ENCODE measurements at places on chromosomes 1 and 21.

- DNase-seq, result no peak
Observed at GRCh38 chr1:14352897-14353296, 245.6 kb upstream of the KAZN start.

DNA sequence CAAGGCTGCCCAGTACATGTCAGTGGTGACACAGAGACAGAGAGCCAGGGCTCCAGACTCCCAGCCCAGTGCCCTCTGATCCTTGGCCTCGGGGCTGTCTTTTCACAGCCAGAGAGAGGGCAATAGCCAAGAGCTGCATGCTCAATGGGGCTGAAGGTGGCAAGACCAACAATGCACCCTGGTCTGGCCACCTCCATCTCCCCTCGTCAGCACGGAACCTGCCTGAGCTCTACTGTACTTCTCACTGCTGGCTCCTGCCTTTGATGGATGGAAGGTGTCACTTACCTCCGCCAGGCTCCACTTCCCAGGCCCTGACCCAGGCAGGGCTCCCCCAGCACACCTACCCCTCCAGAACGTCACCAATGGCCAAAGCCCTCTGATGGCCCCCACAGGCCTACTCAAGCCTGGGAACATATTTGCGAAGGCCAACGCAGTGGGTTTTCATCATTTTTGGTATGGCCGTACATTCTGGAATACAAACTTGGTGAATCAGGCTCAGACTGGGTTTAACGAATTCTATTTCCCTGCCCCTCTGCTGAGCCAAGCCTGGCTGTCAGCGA lies 88.1 kb downstream of the DMRTB1 start:
- DNase-seq, result no peak

DNA sequence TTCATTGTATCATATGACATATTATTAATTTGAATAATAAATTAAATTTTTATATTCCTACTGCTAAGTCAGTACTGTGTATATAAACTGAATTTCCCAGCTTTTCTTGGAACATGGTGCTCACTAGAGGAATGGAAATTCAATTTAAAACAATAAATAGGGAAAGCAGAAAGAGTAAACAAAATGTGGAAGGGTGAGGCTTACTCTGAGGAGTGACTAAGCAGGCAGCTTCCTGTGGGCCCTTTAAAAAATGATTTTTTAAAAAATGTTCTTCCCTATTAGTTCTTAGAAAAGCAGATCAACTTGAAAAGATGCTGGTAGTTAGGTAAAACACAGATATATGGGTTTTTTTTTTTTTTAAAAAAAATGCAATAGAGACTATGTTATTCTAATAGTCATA lies 49.5 kb upstream of the S1PR1 start:
- peak; percentile 49 for DNase-seq

GRCh38 chr1:41927118-41927517 lies 8.4 kb upstream of the HIVEP3 start:
- no peak for DNase-seq

DNA sequence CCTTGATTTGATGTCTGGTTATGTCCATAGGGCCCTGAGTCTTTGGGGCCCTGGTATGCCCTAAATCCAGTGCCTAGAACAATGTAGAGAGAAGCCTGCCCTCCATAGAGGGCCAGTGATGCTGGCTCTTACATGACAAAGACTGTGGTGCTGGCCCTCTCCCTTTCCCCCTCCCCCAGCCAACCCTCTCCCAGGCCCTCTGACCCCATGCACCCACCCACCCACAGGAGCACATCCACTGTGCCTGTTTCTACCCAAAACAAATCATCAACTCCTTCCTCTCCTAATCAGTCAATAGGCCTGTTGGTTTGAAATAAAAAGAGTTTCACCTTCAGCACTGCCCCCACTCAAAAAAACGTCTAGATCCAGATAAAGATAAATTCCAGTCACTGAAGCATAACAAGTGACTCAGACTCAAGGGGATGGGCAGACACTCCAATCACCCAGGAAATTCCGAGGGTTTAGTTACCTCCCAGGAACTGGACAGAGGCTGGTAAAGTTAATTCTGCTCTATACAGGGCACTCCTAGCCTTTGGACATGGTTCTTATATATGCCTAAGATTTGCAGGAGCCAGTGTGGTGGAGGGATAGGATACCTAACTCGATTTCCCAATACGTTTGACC lies 144.8 kb upstream of the VANGL1 start:
- peak; percentile 79 for DNase-seq

- no peak for DNase-seq
Observed at GRCh38 chr1:196071447-196071846, 536.8 kb downstream of the KCNT2 start.

DNA sequence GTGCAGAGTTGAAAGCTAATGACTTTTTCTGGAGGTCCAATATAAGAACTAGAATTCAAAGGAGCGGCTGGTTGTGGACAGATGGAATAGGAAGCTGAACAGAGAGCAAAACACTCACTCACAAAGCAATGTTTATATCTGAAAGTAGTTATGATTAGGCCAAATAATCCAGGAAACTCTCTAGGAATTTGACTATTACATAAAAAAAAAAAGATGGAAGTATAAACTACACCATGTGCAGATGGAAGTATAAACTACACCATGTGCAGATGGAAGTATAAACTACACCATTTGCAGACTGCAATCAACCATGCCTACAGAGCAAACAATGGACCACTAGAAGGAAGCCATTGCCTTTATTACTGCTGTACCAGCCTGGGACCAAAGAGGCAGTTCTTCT lies 771.1 kb downstream of the BRINP3 start:
- no peak for DNase-seq

GRCh38 chr21:29376556-29376955 lies 77.8 kb downstream of the BACH1 start:
- DNase-seq, result peak; percentile 48

- no peak for DNase-seq
Observed at GRCh38 chr1:161840363-161840762, 74.2 kb downstream of the ATF6 start.

- DNase-seq, result no peak
Observed at GRCh38 chr1:75668813-75669212, 55.7 kb upstream of the ACADM start.

DNA sequence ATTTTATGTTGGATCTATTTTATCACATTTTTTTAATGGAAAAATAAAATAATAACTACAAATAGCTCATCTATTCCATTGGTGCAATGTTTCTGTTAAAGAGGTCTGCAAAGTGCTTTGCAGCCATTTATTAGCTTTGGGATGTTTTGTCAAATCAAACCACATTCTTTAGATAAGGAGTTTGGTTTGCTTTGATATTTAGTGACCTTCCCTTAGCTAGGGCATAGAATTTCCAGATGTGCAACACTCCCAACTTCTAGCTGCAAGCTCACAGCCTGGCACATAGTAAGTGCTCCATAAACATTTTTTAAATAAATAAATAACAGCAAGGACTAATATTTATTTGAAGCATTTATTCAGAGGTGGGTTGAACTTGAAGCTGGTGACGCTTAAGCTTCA lies 80.4 kb upstream of the ARHGAP29 start:
- DNase-seq, result no peak

DNA sequence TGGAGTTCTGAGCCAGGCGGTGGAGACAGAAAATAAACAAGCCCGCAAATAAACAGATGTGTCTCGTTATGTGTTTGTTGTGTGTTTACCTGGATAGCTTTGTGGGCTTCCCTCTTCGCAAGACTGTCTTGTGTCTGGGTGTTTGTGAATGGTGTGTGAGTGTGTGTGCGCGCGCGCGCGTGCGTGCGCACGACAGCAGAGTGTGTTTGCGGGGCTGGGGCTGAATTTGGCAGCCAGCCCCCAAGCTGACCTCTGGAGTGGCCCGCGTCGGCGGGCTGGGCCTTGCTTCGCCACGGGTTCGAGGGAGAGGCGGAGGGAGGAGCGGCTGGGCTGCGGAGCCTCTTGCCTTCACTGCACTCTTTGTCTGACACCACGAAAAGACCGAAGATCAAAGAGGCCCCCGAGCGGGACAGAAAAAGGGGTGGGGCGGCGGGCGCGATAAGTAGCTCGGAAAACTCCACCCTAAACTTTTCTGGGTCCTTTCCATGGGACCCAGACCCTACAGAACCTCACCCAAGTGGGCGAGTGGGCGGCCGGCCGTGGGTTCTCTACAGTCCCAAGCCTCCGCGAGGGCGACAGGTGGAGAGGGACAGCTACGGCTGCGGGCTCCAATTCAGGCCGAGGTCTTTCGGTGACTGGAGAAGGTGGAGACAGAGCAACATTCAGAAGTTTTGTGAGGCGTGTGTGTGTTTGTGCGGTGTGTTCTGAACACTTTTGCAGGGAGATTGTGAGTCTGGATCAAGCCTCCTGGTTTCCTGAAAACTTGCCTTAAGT lies 14.5 kb downstream of the PAX7 start:
- DNase-seq, result no peak

DNA sequence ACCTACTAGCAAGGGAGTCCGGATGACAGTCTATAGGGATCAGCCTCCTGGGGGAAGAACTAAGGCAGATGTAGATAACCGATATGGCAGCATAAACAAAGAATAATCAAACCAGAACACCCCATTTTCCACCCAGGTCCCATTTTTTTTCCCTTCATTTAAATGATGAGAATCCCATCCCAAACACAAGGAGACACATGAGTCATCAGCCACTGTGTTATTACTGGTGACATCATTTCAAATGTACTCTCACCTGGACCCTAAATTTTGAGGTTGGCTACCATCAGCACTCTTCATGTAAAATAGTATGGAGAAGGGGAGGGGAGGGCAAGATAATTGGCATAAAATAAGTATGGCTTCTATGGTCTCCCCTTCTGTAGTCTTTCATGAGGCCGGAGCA lies 108.9 kb upstream of the GUCA2B start:
- DNase-seq, result no peak

GRCh38 chr1:34057347-34058130 lies 107.5 kb downstream of the CSMD2 start:
- no peak for DNase-seq

DNA sequence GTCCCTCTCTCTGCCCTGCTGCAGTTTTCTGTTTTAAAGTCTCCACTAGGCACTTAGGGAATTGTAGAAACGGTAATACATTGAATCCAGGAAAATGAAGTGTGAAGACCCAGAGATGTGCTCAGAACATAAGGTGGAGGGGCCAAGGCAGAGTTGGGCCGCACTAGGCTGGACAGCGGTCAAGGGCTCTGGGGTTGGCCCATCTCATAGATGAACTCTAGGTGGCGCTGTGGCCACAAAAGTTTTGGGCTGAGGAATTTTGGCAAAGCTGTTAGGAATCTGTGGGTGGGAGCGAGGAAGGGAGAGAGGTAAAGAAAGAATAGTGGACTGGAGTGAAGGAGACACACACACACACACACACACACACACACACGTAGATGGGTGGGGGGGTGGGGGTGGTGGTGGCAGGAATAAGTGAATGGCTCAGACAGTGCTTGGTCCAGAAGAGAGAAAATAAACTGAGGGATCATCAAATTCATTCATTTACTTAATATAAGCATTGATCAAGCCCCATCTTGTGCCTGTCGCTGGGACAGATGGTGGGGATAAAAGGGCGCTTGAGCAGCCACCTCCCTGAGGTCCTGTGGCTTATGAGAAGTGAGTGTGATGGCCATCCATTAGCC lies 258.5 kb downstream of the TRABD2B start:
- DNase-seq, result peak; percentile 72

GRCh38 chr1:238360474-238360873 lies 469.8 kb upstream of the ZP4 start:
- DNase-seq, result no peak

Data from SJSA1 (cell line).